ENCODE measurements at places on chromosomes 2 and 18. TPM values are rescaled to one million over a fixed set of nuclear protein-coding genes. Genes with fewer than 3 reads are reported as not detected.
A peak's percentile ranks its signal among the peaks of the same experiment; 100 is the strongest.

Gene ALPG
- not detected for total RNA-seq

Gene TRIM54
- not detected for total RNA-seq

Gene RAX
- total RNA-seq, result not detected

Gene SKA1
- 48.2 TPM for total RNA-seq

DNA sequence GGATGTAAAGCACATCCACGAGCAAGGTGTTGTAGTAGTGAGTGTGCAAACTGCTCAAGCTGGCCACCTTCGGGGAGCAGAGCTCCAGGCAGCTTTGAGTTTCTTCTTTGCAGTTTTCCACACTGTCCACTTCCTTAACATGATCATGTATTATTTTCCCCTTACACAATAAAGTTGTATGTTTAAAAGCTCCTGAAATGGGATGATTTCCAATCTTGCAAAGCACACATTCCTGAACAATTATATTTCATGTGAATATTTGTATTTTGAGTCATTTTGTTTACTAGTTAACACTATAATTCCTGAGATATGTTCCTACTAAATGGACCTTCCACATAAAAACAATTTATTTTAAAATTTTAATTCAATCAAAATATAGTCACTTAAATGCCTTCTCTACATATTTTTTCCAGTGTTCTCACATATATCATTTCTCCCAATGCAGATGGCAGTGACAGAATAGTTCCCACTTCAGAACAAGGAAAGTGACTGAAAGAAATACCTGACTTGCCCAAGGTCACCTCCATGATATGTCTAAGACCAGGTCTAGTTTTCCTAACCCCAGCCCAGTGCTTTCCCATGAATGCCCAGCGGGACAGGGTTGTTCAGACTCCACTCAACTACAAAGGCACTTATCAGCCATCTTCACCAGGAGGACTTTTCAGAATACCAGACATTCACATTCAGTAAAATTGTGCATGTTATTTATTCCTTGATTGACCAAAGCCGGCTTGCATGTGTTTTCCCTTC lies 5.5 kb downstream of the CYB5A start:
- no peak for DNase-seq

DNA sequence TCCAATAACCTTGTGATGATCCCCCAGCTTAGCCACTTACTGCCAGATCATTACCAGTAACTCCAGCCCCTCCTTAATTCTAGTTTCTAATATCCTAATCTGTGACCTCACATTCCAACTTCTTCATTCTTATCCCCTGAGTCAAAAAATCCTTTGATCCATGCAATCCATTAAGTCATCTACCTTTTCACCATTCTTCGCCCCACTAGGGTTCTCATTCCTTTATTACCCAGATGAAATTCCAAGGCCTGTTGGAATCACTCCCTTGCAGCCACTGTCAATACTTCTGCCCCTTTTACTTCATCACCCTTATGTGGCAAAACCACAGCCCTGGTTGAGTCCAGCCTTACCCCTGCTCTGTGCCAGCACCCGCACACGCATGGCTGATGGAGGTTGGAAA lies 20.3 kb upstream of the IL36G start:
- DNase-seq, result no peak

DNA sequence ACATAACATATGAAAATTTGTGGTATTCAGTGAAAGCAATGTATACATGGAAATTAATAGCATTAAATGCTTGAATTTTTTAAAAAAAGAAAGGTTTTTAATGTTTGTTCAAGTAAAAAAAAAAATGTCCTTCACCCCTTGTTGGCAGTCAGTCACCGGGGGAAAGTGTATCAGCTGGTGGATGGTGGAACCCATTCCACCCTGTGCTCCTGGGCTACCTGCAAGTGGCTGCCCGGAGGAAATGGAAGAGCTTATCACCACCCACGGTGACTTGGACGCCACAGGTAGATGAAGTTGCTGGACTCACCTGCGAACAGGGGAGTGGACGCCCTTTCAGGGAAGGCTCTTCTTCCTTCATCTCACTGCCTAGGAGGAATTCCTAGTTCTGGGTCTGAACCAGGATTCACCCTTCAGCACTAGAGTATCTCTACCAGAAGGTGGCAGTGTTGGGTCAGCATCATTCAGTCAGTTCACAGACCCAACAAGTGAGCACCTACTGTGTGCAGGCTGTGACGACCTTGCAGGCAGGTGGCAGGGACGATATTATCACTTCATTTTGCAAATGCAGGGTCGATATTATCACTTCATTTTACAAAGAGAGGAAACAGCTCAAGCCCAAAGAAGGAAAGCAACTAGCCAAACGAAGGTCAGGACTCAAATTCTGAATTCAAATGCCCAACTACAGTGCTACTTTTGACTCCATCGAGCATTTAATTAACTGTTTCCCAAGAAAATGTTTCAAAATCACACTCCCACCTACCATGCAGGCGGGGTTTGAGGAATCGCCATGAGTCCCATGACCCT lies 35.8 kb downstream of the CIB4 start:
- peak; percentile 54 for DNase-seq

DNA sequence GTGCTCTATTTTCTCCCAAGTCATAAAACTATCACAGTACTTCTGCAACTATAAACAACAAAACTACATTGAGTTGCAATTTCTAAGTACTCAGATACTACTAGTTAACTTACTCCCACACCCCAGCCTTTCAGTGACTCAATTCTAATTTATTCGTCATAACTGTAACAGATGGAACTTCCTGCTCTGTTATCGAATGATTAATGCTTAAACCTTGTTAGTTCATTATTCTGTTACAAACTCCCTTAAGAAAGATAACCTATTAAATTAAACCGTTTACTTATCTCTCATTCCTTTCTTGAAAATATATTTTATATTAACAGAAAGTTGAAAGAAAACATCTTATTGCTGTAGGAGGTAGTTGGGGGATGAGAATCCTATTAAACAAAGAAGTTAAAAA lies 17.0 kb downstream of the TNFAIP6 start:
- DNase-seq, result peak; percentile 57

- no peak for DNase-seq
These were observed 99.4 kb downstream of the FTCDNL1 start for GRCh38 chr2:199751492-199752120.

Data from Daoy (cell line).